CD4-positive, alpha-beta T cell treated with Interleukin-4 for 1 hour (primary cell): ENCODE measurements at places on chromosomes 1 and 21.

DNA sequence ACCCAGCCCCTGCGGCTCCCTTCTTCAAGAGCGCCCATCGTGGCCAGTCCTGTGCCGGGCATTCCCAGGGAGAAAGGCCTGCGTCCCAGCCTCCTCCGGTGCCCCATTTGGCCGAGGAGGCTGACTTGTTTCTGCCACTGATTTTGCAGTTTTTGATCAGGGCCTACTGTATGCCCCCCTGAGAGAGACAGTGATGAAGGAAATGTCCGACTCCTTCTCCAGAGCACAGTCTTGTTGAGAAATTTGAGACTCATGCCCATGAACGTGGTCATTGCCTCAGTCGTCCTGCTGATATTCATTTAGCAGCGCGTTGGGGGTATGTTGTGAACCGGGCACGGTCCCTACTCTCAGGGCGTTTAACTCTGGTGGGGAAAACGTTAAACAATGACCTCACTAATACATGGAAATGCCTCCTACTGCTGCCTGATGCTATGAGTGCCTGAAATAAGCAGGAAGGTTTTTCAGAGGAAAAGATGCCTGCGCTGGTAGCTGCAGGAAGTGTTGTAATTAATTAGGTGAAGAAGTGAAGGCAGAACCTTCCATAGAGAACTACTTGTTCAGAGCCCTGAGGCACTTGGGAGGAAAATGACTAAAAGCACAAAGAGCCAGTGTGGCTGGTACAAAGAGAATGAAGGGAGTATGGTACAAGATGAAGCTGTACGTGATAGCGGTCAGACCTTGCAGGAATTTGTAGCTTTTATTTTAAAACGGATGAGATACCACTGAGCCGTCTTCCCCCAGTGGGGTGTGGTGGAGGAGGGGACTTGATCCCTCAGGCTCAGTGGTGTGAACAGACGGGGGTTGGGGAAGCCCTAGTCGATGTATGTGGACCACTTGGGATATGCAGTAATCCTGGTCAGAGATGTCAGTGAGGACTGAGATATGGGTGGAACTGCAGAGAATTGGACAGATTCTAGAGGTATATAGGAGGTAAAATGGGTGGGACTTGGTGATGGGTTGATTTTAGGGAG, 730 bp downstream of the ZCCHC17 start:
- DNase-seq = peak; percentile 12

- peak; percentile 46 for DNase-seq
Measured at GRCh38 chr1:58717979-58718378, 18.1 kb upstream of the MYSM1 start.

- DNase-seq = no peak
Measured at GRCh38 chr1:169739980-169740379, 6.1 kb upstream of the SELE start.

- no peak for DNase-seq
Measured at GRCh38 chr1:210698661-210699060, 370.0 kb downstream of the HHAT start.

DNA sequence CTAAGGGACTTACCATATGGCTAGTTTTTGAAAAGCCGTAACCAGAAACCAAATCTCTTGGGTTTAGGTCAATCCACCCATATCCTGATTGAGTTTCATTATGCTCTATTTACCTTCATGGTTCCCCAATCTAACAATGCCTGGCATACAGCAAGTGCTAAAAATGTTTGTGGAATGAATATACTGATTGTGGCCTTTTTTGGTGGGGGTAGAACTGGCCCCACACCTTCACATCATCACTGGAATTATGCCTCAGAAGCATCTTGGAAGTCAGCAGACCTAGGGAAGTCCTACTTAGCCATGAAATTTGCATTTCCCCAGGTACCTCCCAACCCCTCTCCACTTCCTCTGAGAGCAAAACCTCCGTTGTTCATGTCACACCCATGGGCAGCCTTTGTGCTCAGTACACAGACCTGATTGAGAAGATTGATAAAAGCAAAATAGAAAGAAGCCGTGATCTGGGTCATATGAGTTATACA, 17.8 kb upstream of the SLAMF1 start:
- peak; percentile 29 for DNase-seq

DNA sequence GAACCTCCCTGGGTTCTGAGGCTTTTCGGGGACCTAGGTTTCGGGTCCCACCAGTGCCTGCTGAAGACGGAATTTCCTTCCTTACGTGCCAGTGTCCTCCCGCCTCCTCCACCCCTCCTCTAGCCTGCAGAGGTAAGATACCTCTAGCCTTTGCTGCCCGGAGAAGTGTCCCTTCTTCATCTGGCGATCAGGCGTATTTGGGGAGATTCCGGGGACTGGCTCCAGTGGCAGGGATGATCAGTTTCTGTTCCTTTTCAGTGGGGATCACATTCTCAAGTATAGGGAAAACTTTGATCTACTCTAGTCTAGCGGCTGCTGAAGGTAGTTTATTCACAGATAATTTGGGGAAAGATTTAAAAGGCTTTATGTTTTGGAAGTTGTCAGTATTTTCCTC, 674 bp downstream of the CEP350 start:
- no peak for DNase-seq

DNA sequence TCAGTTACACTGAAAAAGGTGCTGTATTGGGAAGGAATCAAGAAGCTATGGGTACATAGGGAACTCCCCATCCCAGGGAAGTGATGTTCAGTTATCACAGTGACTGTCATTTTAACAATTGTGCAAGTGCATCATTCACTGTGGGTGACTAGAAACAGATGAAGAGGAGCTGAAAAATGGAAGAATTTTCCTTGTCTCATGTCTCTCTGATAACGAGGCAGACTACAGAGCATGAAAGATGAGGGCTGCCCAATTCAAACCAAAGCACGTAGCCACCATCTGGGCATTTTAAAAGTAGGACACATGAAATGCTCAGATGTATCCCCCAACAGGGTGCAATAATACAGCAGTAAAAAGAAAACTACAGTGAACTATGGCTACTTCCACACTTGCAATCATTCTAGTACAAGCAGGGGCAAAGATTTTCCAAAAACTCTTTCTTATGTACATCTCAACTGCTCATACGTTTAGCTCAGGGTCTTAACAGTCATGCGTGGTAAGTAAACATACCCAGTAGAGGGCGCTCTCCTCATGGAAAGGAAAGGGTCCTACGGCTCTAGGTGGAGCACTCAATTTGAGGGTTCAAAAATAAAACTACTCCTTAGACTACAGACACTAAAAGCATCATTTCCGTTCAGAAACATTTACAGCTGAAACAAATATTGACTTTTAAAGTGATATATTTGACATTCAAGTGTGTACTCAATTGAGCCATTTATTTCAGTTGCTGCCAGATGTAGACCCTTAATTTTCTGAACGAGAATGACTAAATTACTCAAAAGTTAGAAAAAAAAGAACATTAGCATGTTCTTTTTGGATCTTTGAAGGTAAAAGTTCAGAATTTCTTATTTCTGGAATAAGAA, 143.2 kb downstream of the KCTD3 start:
- no peak for DNase-seq

DNA sequence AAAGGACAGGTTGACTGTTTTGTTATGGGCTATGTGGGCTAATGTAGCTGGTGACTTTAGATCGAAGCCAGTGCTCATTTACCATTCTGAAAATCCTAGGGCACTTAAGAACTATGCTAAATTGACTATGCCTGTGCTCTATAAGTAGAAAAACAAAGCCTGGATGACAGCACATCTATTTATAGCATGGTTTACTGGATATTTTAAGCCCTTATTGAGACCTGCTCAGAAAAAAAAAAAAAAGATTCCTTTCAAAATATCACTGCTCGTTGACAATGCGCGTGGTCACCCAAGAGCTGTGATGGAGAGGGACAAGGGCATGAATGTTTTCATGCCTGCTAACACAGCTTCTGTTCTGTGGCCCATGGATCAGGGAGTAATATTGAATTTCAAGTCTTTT, 48.1 kb downstream of the CAMSAP2 start:
- DNase-seq = no peak

DNA sequence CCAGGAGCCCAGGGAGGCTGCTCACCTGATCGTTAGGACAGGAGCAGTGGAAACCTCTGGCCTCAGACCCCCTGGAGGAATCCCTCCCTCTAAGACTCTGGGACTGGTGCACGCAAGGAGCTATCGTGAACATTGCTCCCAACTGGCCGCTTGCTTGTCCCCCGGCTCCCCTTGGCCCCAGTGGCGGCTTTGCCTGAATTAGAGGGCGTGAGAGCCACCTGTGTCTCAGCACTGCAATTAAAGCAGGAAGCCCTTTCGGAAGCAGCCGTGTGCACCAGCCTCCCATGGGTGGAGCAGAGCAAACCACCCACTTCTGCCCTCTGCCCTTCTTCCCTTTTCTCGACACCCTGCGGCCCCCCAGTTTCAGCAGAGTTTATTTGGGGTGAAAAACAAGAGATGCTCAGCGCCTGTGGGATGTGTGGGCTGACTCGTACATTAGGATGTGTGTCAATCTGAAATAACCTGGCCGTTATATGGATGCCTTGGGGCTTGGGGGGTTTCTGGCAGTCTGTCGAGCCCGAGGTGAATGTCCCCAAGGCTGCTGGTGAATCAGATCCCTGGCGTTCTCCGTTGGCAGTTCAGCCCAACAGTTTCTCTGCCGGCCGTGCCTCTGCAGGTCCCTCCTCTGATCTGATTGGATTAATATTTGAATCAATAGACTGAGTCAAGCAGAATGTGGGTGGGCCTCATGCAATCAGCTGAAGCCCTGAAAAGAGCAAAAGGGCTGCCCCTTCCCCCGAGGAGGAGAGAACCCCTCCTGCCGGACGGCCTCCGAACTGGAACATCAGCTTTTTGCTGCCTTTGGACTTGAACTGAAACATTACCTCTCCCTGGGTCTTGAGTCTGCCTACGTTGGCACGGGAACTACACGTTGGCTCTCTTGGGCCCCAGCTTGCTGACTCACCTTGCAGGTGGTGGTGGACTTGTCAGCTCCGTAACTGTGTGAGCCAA, 7.3 kb upstream of the UMODL1 start:
- peak; percentile 58 for DNase-seq

- DNase-seq = no peak
Measured at GRCh38 chr1:171849245-171849898, 8.1 kb downstream of the DNM3 start.

DNA sequence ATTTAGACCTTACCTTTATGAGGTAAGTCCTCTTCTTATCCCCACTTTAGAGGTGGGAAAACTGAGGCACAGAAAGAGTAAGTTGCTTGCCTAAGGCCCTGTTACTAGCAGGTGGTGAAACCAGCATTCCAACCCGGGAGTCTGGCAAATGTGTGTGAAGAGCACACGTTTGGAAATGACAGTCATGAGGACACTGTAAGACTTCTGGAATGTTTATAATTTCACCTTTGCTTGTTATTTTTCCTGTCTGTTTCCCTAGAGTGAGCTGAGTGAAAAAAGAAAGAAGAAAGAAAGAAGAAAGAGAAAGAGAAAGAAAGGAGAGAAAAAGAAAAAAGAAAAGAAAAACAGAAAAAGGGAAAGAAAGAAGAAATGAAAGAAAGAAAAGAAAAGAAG, 21.2 kb upstream of the LGALS8 start:
- DNase-seq = no peak

DNA sequence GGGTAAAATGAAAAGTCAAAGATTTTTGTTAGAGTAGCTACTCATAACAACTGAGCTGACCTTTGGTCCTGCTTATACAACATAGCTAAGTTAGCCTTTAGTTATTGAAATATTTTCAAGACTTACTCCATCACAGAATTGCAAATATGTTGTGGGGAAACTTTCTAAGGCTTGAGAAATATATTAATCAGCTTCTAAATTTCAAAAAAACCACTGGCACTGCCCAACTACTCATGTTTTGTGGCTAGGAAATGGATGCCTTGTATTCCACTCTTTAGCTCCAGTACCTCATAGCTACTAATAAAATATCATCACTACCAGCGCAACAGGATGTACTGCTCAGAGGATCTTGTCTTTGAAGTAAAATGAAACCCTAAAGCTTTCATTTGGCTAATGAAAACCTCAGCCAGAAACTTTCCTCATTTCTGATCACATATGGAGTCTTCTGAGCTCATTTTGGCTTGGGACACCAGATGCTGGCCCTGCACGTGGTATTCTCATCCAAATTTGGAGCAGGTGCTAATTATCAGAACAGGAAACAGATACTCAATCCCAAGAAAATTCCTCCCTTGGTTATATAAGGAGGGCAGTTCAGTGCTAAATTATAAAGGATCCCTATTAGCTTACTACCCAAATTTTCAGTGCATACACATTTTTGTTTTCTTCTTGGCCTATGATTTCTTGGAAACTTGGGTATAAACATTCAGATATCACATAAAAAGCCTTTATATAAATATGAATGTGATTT, 690.7 kb downstream of the ADGRL2 start:
- no peak for DNase-seq

- DNase-seq = peak; percentile 30
Measured at GRCh38 chr1:44405798-44406736, 1.0 kb downstream of the RNF220 start.

- DNase-seq = no peak
Measured at GRCh38 chr1:167620002-167620401, 10.0 kb upstream of the RCSD1 start.

GRCh38 chr1:18697541-18697940, 66.9 kb downstream of the PAX7 start:
- DNase-seq = no peak

DNA sequence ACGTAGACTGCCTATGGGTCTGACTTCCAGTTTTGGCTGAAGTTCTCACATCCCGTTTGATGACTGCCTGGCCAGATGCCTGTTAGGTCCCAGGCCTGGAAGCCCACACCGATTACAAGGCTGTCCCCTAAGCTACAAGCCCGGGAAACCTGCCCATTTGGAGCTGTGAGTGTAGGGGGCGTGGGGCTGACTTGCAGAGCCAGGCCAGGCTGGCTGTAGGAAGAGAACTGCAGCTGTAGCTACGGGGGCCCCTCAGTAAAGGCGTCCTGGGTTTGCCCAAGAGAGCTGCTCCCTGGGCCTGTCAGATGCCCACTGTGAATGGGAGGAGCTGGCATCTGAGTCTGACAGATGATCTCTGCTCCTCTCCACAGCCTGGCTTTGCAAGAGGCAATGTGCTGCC, 199.7 kb downstream of the CAMTA1 start:
- no peak for DNase-seq

DNA sequence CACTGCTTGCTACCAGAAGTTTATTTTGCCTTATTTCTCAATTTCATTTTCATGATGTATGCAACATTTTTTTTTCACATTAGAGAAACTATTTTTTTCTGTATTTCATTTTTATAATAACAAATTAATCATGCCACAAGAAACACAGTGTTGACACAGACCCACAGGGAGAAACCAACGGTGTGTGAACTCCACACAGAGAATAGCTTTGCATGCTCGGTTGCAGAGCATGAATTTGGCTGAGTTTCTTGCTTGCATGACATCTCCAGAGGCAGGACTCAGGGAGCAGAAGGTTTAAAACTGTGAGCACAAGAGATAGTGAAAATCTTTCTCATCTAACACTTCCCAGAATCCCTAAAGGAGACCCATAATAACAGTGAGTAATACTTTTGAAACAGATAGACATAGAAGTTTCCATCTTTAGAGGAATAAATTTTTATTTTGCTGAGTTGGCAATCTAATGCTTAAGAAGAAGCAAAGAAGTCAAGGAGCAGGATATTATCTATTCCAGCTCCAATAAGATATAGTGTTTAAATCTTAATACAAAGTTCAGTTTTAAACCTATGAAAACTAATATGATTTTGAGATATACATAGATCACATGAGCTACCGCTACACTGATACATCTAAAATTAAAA, 890.9 kb downstream of the MRPL39 start:
- no peak for DNase-seq
